ENCODE measurements at places on chromosomes 2 and 18.

DNA sequence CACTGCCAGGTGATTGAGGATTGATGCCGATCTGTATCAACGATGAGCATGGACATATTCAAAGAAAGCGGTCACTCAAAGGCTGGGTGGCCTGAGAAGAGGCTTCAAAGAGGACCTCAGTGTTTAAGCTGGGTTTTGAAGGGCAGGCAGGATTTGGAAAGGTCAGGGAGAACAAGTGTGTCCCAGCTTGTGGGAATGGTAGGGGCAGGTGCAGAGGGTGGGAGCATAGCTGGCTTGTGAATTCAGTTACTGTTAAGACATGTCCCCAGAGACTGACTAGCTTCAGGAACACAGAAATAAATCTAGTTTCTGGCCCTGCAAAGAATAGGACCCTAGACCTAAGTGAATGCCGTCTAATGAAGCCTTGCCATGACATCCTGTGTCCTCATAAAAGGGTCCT lies 363.4 kb downstream of the CLIP4 start:
- DNase-seq, result no peak

- peak; percentile 49 for DNase-seq
These were observed 174.1 kb upstream of the ALPP start for GRCh38 chr2:232204457-232204931.

GRCh38 chr2:239109928-239110545 lies 262.2 kb downstream of the TWIST2 start:
- no peak for DNase-seq

DNA sequence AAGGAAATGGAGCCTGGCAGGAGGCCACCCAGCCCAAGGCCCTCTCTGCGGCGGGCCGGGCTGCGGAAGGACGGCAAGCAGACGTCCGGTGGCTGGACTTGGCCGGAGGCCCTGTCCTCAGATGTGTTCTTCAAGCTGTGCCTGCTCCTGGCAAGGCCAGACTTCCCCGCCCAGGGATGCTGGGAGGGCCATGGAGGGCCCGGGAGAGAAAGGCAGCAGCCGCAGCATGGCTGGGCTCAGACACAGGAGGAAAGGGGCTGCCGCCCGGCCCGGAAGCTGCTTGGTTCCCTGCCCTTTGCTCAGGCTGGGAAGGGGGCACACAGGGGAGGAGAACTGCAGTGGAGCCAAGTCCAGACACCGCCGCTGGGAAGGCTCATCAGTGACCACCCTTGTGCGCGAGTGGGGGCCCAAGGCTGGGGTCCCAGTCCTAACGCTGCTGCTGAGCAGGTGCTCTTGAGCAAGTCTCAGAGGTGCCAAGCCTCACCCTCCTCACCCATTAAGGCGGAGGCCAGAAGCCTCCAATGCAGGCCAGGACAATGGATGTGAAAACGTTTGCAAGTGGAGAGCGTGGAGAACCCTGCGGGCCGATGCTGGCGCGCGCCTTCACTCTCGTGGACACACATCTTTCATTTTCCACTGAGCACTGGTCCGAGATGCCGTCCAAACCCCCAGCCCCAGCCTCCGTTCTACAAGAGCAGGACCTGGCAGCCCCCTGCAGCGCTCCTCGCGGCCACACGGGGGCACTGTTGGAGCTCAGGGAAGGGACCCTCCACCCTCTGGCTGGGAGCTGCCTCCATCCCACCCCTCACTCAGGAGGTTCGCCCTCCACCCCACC lies 7.9 kb downstream of the CROCC2 start:
- peak; percentile 83 for DNase-seq

GRCh38 chr2:234898534-234899053 lies 53.2 kb upstream of the SH3BP4 start:
- no peak for DNase-seq

DNA sequence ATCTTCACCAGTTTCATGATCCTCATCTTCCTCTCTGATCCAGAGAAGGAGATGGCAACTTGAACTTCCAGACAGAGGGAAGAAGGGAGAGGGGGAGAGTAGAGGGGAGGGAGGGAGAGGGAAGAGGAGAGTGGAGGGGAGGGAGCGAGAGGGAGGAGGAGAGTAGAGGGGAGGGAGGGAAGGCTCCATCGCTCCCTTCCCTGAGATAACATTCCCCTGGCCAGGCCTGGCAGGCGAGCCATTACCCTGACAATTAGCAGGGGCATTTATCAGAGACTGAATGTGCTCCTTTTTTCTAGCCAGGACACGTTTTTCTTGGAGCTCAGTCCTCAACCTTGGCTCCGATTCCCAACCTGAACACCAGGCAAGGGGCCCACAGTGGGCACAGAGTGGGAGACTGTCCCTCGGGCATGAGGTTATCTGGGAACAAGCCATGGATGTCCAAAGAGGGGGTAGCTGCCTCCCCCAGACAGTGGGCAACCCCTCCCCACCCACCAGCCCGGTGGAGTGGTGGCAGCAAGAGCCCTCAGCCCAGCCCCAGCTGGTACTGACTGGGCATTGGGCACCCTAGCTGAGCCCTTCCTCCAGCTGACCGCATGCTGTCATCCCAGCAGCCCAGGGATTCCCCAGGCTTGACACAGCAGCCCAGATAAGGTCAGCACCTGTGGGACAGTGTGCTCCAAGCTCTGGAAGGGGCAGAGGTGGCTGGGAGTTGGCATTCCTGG lies 81.8 kb downstream of the TNS1 start:
- peak; percentile 68 for DNase-seq

GRCh38 chr18:56083523-56084287 lies 495.7 kb upstream of the TCF4 start:
- no peak for DNase-seq

DNA sequence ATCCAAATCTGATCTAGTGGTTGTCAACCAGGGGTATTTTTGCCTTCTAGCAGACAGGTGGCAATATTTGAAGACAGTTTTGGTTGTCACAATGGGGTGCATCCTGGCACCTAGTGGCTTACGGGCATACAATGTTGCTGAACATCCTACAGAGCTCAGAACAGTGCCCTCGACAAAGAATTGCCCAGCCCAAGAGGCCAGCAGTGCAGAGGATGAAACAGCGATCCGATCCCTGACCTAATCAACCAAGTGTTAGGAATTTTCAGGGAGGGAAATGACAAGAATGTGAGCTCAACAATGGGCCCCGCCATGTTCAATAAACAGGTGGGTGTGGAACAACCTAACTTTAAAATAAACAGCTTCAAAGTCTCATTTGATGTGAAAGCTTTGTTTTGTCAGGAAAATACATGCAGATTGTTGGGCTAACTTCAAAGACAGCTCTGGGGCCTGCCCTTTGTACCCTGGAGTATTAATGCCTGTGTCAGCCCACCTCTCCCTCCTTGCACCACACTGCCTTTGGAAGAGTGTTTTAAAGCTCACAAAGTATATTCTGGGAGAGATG lies 22.5 kb upstream of the SCYGR5 start:
- DNase-seq, result no peak
